ENCODE measurements at places on chromosomes 5 and 9.

- DNase-seq, result no peak
These were observed 35.9 kb upstream of the UBAP2 start for GRCh38 chr9:34084562-34084961.

- no peak for DNase-seq
These were observed 40.9 kb upstream of the NSMF start for GRCh38 chr9:137499858-137500661.

GRCh38 chr9:125511789-125512660 is 195.0 kb downstream of the MAPKAP1 start:
- no peak for DNase-seq

DNA sequence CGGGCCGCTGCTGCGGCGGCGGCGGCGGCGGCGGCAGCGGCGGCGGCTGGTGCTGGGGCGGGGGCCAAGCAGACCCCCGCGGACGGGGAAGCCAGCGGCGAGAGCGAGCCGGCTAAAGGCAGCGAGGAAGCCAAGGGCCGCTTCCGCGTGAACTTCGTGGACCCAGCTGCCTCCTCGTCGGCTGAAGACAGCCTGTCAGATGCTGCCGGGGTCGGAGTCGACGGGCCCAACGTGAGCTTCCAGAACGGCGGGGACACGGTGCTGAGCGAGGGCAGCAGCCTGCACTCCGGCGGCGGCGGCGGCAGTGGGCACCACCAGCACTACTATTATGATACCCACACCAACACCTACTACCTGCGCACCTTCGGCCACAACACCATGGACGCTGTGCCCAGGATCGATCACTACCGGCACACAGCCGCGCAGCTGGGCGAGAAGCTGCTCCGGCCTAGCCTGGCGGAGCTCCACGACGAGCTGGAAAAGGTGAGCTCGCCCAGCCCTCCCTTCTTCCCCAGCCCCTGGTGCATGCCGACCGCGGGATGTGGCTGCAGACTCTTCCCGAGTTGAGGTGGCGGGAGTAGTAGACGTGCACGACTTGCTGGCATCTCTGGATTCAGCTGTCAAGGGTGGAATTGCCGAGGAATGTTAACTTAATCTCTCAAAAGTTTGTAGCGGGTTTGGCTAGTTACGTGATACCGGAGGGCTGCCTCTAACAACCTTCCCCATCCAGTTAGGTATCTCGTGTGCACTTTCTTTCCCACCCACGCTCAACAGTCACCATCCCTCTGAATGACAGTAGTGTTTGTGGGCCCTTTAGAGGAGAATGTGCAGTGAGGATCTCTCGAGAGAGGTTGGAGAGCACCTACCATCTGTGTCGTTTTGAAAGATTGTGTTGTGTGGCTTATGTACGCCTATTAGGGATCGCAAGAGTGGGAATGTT is 932 bp downstream of the SLC12A2 start:
- DNase-seq, result peak; percentile 28

DNA sequence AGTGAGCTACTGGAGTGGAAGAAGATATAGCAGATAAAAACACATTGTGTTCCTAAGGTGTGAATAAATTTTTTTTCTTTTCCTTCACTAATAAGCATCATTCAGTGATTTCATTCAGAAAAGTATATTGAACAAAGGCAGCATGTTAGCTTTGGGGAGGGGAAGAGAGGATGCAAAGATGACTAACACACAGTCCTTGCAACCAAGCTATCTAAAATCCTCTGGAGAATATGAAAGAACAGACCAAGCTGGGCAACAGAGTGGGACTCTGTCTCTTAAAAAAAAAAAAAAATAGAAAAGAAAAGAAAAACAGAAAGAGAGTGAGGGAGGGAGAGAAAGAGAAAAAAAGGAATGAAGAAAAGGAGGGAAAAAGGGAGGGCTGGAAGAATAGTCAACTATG is 22.3 kb upstream of the OMD start:
- no peak for DNase-seq

DNA sequence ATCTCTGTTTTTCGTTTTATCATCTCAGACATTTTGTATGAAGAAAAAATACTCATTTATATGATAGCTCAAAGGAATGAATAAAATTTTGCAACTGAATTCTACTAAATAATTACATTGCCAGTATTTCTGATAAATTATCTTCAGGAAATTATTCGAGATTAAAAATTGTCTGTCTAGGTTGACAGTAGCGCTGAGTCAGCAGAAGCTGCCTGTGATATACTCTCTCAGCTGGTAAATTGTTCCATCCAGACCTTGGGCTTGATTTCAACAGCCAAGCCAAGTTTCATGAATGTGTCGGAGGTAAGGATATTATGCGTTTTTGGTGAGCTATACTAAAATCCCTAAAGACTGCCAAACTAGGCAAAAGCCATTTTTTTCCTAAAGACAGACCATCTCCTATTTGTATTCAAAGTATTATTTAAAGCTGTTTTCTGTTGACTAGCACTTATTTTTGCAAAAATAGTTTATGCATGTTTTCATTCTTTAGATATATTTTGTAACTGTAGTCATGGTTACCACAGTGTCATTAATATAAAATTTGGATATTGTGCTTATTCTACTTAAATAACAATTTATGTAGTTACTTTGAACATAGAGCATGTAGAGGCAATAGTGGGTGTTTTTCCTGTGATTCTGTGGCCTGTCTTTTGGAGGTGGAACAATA is 17.4 kb downstream of the LECT2 start:
- DNase-seq, result no peak

- no peak for DNase-seq
These were observed 36.8 kb upstream of the SHOC1 start for GRCh38 chr9:111831371-111832108.

GRCh38 chr5:55172937-55173686 is at the start of gene CDC20B:
Gene CDC20B (minus strand): TSS chr5:55173177. CDS start chr5:55173000, 177 bp downstream.
- DNase-seq, result peak; percentile 79
